ENCODE measurements at places on chromosomes 16 and 17. TPM values are rescaled to one million over a fixed set of nuclear protein-coding genes. Genes with fewer than 3 reads are reported as not detected.

The ASPSCR1 gene
- polyA plus RNA-seq = 30.8 TPM

The KRTAP4-9 gene
- polyA plus RNA-seq = not detected

The GLP2R gene
- polyA plus RNA-seq = not detected

The PDE6G gene
- 1.5 TPM for polyA plus RNA-seq

The EVI2A gene
- 30.2 TPM for polyA plus RNA-seq

The GAA gene
- 11.3 TPM for polyA plus RNA-seq

The MT3 gene
- not detected for polyA plus RNA-seq

The CCL16 gene
- polyA plus RNA-seq = not detected

The NPIPB9 gene
- polyA plus RNA-seq = 0.31 TPM

The LHX1 gene
- not detected for polyA plus RNA-seq

The HS3ST2 gene
- polyA plus RNA-seq = not detected

The COG1 gene
- polyA plus RNA-seq = 24.3 TPM

The CIAPIN1 gene
- 41.2 TPM for polyA plus RNA-seq

The WFDC1 gene
- polyA plus RNA-seq = not detected

The NEK8 gene
- 18.6 TPM for polyA plus RNA-seq

The ABCC6 gene
- polyA plus RNA-seq = not detected
